ENCODE measurements at places on chromosomes 5 and 9.

DNA sequence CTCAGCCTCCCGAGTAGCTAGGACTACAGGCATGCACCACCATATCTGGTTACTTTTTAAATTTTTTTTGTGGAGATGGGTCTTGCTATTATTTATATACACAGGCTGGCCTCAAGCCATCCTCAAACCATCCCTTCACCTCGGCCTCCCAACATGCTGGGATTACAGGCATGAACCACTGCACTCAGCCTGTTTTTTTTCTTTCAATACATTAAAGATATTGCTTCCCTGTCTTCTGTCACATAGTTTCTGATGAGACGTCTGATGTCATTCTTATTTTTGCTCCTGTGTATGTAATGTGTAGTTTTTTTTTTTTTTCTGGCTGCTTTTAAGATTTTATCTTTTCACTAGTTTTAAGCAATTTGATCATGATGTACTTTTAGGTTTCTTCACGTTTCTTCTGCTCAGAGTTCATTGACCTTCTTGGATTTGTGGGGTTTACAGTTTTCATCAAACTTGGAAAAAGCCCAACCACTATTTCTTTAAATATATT, 11.4 kb upstream of the RGS3 start:
- no peak for DNase-seq

- no peak for DNase-seq
Measured at GRCh38 chr9:90890146-90890810, 88.7 kb downstream of the SYK start.

- DNase-seq = no peak
Measured at GRCh38 chr5:141874262-141874964, 3.8 kb downstream of the PCDH1 start.

- DNase-seq = no peak
Measured at GRCh38 chr5:169864483-169864882, 115.8 kb downstream of the INSYN2B start.

GRCh38 chr5:176675676-176676360, 28.5 kb downstream of the TSPAN17 start:
- no peak for DNase-seq
